Endodermal cell (in vitro differentiated cells): ENCODE measurements at places on chromosomes 1 and 21. TPM values are rescaled to one million over a fixed set of nuclear protein-coding genes. Genes with fewer than 3 reads are reported as not detected.
A peak's percentile ranks its signal among the peaks of the same experiment; 100 is the strongest.

DNA sequence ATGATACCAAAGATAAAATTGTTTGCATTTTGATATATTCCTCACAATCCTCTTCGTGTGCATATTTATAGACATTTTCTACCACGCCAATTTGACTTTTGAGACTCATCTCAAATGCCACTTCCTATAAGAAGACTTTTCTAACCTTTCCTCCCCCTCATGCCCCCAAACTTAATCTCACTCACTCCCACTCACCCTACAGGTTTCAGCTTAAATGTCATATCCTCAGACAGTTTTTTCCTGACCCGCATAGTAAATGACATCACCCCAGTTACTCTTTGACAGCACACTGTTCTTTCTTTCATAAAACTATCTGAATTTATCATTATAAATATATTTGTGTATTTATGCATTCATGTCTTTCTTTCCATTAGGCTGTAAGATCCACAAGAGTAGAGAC is 29.6 kb upstream of the RGS8 start:
- no peaks in the 10 kb centered on the region for H3K27me3 ChIP-seq
- no peak overlapping the region for H3K4me3 ChIP-seq
- no peak for DNase-seq

DNA sequence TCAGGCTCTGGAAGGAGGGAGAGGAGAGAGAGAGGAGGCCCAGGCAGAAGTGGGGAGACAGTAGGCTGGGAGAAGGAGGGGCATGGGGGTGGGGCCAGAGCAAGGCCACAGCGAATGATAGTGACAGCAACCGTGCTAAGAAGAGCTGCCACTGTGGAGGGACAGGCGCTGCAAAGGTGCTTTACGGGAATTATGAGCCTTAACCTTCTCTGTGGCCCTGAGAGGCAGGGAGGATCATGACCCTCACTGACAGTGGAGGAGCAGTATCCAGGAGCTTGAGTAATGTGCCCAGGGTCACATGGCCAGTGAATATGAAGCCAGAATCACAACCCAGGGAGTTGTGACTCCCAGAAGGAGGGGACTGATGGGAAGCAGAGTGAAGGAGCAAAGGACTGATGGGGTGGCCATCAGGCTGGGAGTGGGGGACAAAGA is 53.4 kb upstream of the RPL11 start:
- H3K36me3 ChIP-seq = no peaks in the 10 kb centered on the region
- no peak overlapping the region for H3K4me3 ChIP-seq
- DNase-seq = peak; percentile 72
- H3K27ac ChIP-seq = no peak overlapping the region
- H3K4me1 ChIP-seq = peaks cover 4% of the 10 kb centered on the region

DNA sequence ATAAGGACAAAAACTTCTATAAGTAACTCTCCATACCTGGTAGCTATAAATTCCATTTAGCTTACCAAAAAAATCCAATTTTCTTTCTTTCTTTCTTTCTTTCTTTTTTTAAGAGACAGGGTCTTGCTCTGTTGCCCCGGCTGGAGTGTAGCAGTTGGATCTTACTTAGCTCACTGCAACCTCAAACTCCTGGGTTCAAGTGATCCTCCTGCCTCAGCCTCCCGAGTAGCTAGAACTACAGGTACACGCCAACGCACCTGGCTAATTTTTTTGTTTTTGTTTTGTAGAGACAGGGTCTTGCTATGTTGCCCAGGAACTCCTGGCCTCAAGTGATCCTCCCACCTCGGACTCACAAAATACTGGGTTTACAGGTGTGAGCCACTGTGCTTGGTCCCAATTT is 75.5 kb downstream of the EPS15 start:
- DNase-seq = no peak
- H3K4me1 ChIP-seq = peaks cover 26% of the 10 kb centered on the region
- no peak overlapping the region for H3K4me3 ChIP-seq
- H3K27ac ChIP-seq = no peak overlapping the region
- H3K27me3 ChIP-seq = no peaks in the 10 kb centered on the region
- H3K36me3 ChIP-seq = peaks cover 5% of the 10 kb centered on the region

GRCh38 chr21:33478935-33479678 is 667 bp downstream of the TMEM50B start:
- no peaks in the 10 kb centered on the region for H3K27me3 ChIP-seq
- peak overlapping the region; percentile 53 for H3K27ac ChIP-seq
- H3K4me3 ChIP-seq = peak overlapping the region; percentile 99
- peaks cover 4% of the 10 kb centered on the region for H3K36me3 ChIP-seq
- DNase-seq = peak; percentile 85
- no peaks in the 10 kb centered on the region for H3K4me1 ChIP-seq

DNA sequence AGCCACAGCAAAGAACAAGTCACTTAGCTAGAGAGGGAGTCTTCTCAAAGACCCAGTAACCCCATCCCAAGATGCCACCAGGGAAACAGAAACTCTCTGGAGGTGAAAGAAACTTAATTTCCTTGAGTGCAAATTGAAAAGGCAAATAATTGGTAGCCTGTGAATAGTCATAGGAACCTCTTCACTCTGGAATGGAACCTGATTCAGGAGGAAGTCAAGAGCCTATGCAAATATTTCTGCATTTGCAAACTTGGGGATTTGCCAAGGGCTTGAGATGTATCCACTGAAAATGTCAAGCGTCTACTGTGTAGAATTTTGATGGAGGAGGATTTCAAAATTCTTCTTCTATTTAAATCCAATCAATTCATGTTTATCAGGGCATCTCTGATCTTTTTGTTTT is 5.7 kb downstream of the HIVEP3 start:
- peaks cover 21% of the 10 kb centered on the region for H3K27me3 ChIP-seq
- no peak overlapping the region for H3K27ac ChIP-seq
- no peak overlapping the region for H3K4me3 ChIP-seq
- H3K36me3 ChIP-seq = no peaks in the 10 kb centered on the region

- peaks cover 28% of the 10 kb centered on the region for H3K36me3 ChIP-seq
- no peak for DNase-seq
- no peak overlapping the region for H3K4me3 ChIP-seq
- no peaks in the 10 kb centered on the region for H3K4me1 ChIP-seq
- no peaks in the 10 kb centered on the region for H3K27me3 ChIP-seq
Observed at GRCh38 chr1:42679364-42679983, 2.7 kb upstream of the YBX1 start.

GRCh38 chr1:98839840-98840239 is 164.8 kb downstream of the PLPPR5 start:
- no peak overlapping the region for H3K4me3 ChIP-seq
- H3K4me1 ChIP-seq = no peaks in the 10 kb centered on the region
- no peaks in the 10 kb centered on the region for H3K36me3 ChIP-seq
- DNase-seq = no peak

- DNase-seq = peak; percentile 74
- peaks cover 4% of the 10 kb centered on the region for H3K27me3 ChIP-seq
- H3K27ac ChIP-seq = peak overlapping the region; percentile 61
- no peak overlapping the region for H3K4me3 ChIP-seq
Observed at GRCh38 chr1:62337706-62338631, 18.7 kb upstream of the KANK4 start.

DNA sequence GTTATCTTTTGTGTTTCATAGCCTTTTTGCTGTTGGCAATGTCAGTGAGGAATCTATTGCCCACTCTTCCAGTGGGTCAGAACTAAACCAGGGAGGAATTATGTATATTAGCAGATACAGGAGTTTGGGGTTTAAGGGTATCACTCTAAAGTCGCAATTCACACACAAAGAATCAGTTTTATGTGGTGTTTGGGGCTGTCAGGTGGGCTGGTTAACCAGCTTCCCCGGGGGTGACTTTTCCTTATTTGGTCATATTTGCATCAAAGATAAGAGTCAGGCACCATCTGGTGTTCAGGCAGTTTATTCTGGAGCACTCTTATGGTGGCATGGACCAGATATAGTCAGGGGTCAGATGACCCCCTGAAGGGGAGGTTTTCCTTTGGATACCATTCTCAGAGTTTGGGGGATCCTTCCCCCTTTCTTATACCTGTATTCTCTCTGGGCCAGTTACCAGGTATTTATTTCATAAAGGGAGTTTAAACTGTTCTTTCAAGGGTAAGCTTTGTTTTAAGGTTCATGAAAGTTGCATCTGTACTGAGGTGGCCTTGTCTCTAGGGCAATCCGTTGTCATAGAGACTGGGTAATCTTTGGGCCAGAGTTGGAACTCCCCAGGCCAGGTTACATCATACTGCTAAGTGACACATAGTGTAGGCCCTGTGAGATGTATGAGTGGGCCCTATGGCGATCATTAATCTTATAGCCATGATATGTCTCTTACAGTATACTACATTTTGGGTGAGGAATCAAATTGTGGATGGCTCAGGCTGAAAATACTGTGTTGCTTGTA is 148.2 kb downstream of the RWDD3 start:
- no peak overlapping the region for H3K4me3 ChIP-seq
- H3K4me1 ChIP-seq = no peaks in the 10 kb centered on the region
- DNase-seq = no peak
- H3K27ac ChIP-seq = no peak overlapping the region
- H3K27me3 ChIP-seq = no peaks in the 10 kb centered on the region

- H3K27ac ChIP-seq = no peak overlapping the region
- DNase-seq = no peak
- H3K4me1 ChIP-seq = peaks cover 16% of the 10 kb centered on the region
- H3K4me3 ChIP-seq = no peak overlapping the region
Observed at GRCh38 chr1:15950763-15951295, 25.1 kb downstream of the ZBTB17 start.

- peaks cover 16% of the 10 kb centered on the region for H3K36me3 ChIP-seq
- H3K4me1 ChIP-seq = no peaks in the 10 kb centered on the region
- peak within 1 kb of the TSS; percentile 84 for H3K4me3 ChIP-seq
- H3K27ac ChIP-seq = peak within 1 kb of the TSS; percentile 49
- DNase-seq = peak; percentile 86
Observed at GRCh38 chr1:202144402-202145067, at the start of gene ARL8A. ARL8A (minus strand) TSS chr1:202144737; CDS start chr1:202144572, 165 bp downstream.

- H3K27ac ChIP-seq = no peak overlapping the region
- no peaks in the 10 kb centered on the region for H3K36me3 ChIP-seq
- H3K27me3 ChIP-seq = no peaks in the 10 kb centered on the region
- no peaks in the 10 kb centered on the region for H3K4me1 ChIP-seq
- H3K4me3 ChIP-seq = no peak overlapping the region
Observed at GRCh38 chr21:28487455-28488070, 505.1 kb downstream of the LTN1 start.

DNA sequence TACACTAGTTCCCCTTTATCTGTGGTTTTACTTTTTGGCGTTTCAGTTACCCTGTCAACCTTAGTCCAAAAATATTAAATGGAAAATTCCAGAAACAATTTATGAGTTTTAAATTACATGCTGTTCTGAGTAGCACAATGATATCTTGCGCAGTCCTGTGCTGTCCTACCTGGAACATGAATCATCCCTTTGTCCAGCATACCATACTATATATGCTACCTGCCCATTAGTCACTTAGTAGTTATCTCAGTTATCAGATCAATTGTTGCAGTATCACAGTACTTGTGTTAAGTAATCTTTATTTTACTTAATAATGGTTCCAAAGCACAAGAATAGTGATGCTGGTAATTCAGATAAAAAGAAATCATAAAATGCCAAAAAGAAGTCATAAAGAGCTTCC is 52.7 kb downstream of the AGBL4 start:
- H3K4me1 ChIP-seq = no peaks in the 10 kb centered on the region
- H3K36me3 ChIP-seq = no peaks in the 10 kb centered on the region
- no peak overlapping the region for H3K4me3 ChIP-seq

DNA sequence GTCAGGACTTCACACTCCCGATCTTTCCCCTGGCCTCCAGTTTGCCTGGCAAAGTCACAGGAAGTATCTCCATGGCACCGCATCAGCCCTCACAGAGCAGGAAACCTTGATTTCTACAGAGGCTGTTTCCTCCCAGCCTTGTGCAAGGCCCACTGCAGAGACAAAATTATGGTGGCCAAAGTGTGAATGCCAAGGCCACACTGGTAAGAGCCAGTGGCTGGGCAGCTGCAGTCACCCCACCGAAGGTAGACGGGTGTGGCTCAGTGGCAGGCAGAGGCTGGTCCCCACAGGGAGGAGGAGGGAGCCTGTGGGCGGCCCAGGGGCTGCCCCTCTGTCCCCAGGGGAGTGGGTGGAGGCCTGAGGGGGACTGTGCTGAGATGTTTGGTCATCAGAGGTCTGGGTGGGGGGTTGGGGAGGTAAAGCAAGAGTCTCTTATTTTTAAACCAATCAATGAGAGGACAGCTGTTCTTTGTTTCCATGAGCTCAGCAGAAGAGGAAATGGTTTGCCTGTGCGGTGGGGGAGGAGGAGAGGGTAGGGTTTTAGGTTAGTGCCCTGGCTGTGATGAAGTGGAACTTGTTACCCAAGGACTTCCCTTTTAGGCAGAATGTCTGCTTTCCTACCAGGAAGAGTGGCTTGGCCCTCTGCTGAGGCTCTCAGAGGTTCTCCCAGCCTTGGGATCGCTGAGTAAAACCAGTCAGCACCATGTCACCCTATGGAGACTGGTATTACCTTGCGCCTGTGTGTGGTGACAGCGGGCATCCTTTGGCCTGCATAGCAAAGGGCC is 18.0 kb upstream of the BTG2 start:
- DNase-seq = peak; percentile 71
- no peaks in the 10 kb centered on the region for H3K27me3 ChIP-seq
- H3K4me3 ChIP-seq = no peak overlapping the region
- H3K27ac ChIP-seq = peak overlapping the region; percentile 24

- peaks cover 87% of the 10 kb centered on the region for H3K27me3 ChIP-seq
- H3K4me3 ChIP-seq = no peak overlapping the region
- no peak for DNase-seq
- peaks cover 10% of the 10 kb centered on the region for H3K4me1 ChIP-seq
Observed at GRCh38 chr1:78229344-78229743, 183.6 kb downstream of the GIPC2 start.

DNA sequence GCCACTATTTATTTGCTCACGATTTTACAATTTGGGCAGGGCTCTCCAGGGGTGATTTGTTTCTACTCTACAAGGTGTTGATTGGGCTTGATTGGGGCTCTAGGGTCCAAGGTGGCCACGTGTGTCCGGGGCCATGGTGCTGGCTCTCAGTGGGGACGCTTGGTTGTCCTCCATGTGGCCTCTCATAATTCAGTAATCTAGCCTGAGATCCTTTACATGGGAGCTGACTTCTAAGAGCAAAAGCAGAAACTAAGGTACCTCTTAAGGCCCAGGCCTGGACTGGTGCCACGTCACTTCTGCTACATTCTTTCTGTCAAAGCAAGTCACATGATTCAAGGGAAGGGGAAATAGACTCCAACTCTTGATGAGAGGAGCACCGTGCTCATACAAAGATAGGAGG is 8.1 kb upstream of the PSRC1 start:
- no peak overlapping the region for H3K4me3 ChIP-seq
- H3K36me3 ChIP-seq = no peaks in the 10 kb centered on the region
- H3K27ac ChIP-seq = no peak overlapping the region
- peaks cover 17% of the 10 kb centered on the region for H3K27me3 ChIP-seq
- H3K4me1 ChIP-seq = no peaks in the 10 kb centered on the region

DNA sequence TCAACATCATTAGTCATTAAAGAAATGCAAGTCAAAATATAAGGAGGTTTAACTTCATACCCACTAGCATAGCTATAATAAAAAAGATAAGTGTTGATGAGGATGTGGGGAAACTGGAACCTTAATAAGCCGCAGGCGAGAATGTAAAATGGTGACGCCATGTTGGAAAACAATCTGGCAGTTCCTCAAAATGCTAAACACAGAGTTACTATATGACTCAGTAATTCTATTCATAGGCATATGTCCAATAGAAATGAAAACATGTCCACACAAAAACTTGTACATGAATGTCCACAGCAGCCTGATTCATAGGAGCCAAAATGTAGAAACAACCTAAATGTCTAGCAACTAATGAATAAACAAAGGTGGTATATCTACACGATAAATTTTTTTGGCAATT is 23.2 kb downstream of the DDX59 start:
- no peaks in the 10 kb centered on the region for H3K4me1 ChIP-seq
- H3K4me3 ChIP-seq = no peak overlapping the region
- no peaks in the 10 kb centered on the region for H3K27me3 ChIP-seq

GRCh38 chr1:248196965-248197364 is at the start of gene OR2M3:
OR2M3 (plus strand) TSS chr1:248197265; CDS start chr1:248203068, 5,803 bp downstream.
- DNase-seq = no peak
- H3K36me3 ChIP-seq = no peaks in the 10 kb centered on the region
- no peak within 1 kb of the TSS for H3K4me3 ChIP-seq
- H3K27me3 ChIP-seq = no peaks in the 10 kb centered on the region
- H3K4me1 ChIP-seq = no peaks in the 10 kb centered on the region
- no peak within 1 kb of the TSS for H3K27ac ChIP-seq

The HUNK gene
- 6.5 and 8.4 TPM in 2 replicates for total RNA-seq

The CELA3A gene
- not detected in 2 replicates for total RNA-seq
